ENCODE measurements at places on chromosomes 7 and 10.

- DNase-seq = no peak
Observed at GRCh38 chr7:92633211-92633906, 43.2 kb upstream of the FAM133B start.

- no peak for DNase-seq
Observed at GRCh38 chr7:18900803-18901202, 216.6 kb downstream of the TWIST1 start.

- no peak for DNase-seq
Observed at GRCh38 chr7:134210227-134210626, 83.1 kb downstream of the LRGUK start.

DNA sequence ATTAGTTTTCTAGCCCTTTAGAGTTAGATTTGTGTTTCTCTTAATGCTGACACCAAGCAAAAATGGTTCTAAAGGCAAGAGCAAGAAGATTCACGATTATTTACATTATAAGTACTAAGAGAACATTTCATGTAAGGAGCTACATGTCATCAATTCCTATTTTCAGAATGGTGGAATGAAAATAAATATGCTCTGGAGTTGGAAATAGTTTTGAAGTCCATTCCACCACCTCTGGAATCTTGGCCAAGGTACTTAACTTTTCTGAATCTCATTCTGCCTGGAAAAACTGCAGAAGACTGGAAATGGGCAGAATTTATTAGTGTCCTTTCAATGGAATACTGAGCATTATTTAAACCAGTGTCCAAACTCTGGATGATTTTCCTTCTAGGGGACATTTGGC lies 125.1 kb upstream of the RAB11FIP2 start:
- no peak for DNase-seq

- DNase-seq = no peak
Observed at GRCh38 chr7:69681181-69681580, 82.9 kb downstream of the AUTS2 start.

DNA sequence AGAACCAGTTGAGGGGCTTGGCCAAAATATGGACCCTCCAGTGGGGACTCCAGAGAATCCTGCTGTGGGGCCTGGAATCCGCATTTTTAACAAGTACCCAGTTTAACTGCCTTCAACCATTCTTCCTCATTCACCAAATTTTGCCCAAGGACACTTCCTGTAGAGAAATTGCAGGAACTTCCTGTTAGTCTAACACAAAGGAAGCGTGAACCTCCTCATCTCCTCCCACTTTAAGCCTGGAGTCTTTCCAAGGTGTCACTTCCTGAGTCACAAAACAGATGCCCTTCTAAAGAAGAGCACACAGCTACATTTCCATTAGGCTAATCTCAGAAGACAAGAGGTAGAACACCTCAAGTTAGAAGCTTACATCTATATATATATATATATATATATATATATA lies 188.4 kb downstream of the PPP1R17 start:
- no peak for DNase-seq

GRCh38 chr7:131747658-131748232 lies 191.3 kb upstream of the PODXL start:
- DNase-seq = no peak

DNA sequence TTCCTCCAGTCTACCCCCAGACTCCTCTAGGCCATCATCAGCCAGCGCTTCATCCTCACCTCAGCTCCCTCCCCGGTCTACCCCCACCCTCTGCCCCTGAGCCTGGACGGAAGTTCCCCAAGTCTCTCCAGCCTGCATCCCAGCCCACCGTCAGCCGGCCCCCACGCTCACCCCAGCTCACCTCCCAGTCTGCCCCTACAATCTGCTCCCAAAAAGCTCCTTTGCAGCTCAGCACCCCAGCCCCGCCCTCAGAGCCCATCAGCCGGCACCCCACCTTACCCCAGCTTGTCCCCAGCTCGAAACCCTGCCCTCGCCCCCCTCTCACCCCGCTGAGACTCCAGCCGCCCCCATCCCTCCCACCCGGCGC lies 322 bp upstream of the RAMP3 start:
- DNase-seq = no peak

GRCh38 chr7:55254242-55254595 lies 110.9 kb upstream of the LANCL2 start:
- no peak for DNase-seq

- DNase-seq = no peak
Observed at GRCh38 chr7:140447841-140448240, 31.5 kb downstream of the MKRN1 start.

DNA sequence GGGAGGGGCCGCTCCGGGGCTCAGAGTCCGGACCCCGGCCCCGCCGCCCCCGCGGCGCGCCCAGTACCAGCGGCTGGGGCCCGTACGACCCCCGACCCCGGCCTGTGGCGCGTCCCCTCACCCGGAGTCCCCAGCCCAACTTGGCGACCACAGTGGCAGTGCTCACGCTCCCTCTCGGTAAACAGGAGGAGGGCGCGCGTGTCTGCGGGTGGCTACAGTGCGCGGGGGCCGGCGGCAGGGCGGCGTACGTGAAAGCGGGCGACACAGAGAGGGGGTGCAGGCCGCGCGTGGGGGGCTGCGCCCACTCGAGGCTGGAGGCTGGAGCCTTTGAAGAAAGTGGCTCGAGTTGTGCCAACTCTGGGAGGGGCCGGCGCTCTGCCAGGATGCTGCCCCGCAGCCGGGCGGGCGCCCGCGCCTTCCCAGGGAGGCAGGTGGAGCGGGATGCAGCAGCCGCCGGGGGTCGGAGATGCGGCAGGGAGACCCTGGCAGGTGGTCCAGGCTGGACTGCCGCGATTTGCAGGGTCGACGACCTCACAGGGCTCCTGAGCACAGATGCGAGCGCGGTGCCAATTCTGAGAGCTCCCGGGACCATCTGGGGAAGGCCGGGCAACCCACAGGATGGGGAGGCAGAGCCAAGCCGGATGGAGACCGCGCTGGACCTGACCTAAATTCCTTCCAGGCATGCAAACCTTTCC lies 655 bp downstream of the PTPRE start:
- no peak for DNase-seq
